ENCODE measurements at places on chromosomes 1 and 21. TPM values are rescaled to one million over a fixed set of nuclear protein-coding genes. Genes with fewer than 3 reads are reported as not detected.

- DNase-seq: no peak
Measured at GRCh38 chr21:38467374-38467773, 30.9 kb downstream of the ERG start.

- DNase-seq: no peak
Measured at GRCh38 chr21:33171616-33172169, 58.0 kb upstream of the IFNAR2 start.

GRCh38 chr1:95073446-95073845 is 695 bp upstream of the ALG14 start:
- no peak for DNase-seq

GRCh38 chr1:47678464-47678980 is 240.7 kb downstream of the FOXD2 start:
- DNase-seq: no peak

The F13B gene
- not detected for polyA plus RNA-seq

The CCDC24 gene
- 0.78 TPM for polyA plus RNA-seq

The ATP8B2 gene
- polyA plus RNA-seq: 20.8 TPM

The LCK gene
- 0.35 TPM for polyA plus RNA-seq

The OR6N1 gene
- not detected for polyA plus RNA-seq

The DPH2 gene
- polyA plus RNA-seq: 18.6 TPM

The SLC30A2 gene
- polyA plus RNA-seq: 1.00 TPM

The CCDC30 gene
- 2.3 TPM for polyA plus RNA-seq

Data from forelimb muscle (tissue), 1 donor.